ENCODE measurements at places on chromosomes 5 and 9. TPM values are rescaled to one million over a fixed set of nuclear protein-coding genes. Genes with fewer than 3 reads are reported as not detected.
A peak's percentile ranks its signal among the peaks of the same experiment; 100 is the strongest.

DNA sequence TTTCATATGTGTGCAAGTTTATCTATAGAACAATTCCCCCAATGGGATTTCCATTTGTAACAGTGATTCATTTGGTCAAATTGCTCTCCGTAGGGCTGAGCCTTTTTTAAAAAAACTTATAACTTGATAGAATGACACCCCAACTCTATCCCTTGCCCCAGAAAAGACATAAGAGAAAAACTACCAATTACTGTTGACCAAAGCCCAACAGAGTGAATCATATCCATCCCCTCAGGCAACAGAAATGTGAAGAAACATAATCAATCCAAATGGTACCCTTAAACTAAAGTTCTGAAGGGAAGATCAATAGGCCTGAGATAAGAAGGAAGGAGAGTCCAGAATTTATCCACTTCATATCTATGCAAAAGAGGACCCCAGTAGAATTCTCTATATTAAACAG is 17.8 kb downstream of the TICAM2 start:
- DNase-seq, result no peak
- H3K4me3 ChIP-seq, result no peak overlapping the region
- H3K36me3 ChIP-seq, result no peaks in the 10 kb centered on the region

- H3K36me3 ChIP-seq, result no peaks in the 10 kb centered on the region
- H3K4me3 ChIP-seq, result no peak overlapping the region
- no peaks in the 10 kb centered on the region for H3K27me3 ChIP-seq
- no peak overlapping the region for H3K27ac ChIP-seq
- no peaks in the 10 kb centered on the region for H3K4me1 ChIP-seq
Observed at GRCh38 chr5:173642895-173643481, 26.5 kb upstream of the BOD1 start.

DNA sequence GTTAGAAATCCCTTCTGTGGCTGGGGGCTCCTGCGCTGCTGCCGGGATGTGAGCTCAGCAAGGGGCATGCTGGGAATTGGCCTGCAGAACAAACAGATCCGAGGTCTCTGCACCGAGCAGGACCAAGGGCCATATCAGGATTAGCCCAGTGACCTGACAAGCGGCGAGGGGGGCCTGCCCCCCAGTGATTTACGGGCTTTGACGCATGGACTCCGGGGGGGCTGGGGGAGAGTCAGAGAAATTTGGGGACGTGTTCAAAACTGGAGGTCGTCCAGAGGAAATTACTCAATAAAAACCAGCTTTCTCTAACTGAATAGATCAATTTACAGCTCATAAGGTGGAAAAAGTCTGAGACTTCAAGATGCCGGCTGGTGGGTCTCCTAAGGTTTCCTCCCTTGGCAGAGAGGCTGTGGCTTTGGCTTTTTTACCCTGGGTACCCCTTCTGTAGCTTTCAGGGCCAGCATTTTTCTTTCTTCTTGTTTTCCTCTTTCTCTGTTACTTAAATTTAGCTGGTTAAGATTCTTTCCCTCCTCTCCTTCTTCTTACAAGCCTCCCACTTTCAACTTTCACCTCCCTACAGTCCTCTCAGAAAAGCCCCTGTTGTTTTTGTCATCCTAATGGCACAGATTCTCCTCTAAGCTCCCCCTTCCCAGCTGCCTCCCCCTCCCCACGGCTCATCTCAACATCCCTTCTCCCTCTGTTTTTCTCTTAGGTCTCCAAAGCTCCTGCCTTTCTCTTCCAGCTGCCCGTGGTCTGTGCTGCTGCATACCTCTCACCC is 551.0 kb downstream of the CCDC171 start:
- no peak overlapping the region for H3K27ac ChIP-seq
- H3K4me1 ChIP-seq, result peaks cover 8% of the 10 kb centered on the region
- H3K36me3 ChIP-seq, result no peaks in the 10 kb centered on the region
- DNase-seq, result no peak

Gene EQTN
- total RNA-seq, result not detected

DNA sequence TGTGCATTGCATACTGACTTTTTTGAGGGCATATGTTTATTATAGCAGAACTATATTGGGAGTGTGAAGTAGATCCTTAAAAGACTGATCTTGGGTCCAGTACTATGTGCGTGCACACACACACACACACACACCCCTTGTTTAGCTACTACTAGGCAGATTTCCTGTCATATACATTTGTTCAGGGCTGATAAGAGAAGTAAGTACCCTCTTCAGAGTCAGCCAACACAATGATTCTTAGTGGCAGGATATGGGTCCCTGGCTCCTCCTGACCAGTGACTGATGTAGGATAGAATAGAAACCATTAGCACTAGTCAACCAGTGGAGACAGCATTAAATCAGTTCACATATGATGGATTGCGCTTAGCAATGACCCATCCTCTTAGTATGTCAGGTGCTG is 76.2 kb upstream of the MIER3 start:
- H3K4me1 ChIP-seq, result no peaks in the 10 kb centered on the region
- no peaks in the 10 kb centered on the region for H3K27me3 ChIP-seq
- no peaks in the 10 kb centered on the region for H3K36me3 ChIP-seq
- no peak overlapping the region for H3K27ac ChIP-seq

DNA sequence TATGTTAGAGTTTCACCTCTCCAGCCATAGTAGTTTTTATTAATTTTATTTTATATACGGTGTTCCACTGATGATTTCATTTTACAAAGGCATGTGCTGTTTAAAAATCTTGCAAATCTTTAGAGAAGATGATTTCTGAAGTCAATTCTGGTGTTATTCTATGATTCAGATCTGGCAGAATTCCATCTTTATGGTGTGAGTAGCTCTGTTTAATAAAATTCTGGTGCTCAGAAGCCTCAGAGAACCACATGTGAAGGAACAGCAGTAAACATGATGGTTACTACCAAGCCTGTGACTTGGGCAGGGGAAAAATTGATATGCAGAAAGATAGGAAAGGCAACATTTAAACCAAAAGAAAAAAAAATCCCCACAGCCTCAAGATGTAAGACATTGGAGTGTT is 299.7 kb downstream of the NPR3 start:
- H3K4me3 ChIP-seq, result no peak overlapping the region
- no peaks in the 10 kb centered on the region for H3K36me3 ChIP-seq
- no peak overlapping the region for H3K27ac ChIP-seq
- H3K4me1 ChIP-seq, result no peaks in the 10 kb centered on the region
- no peaks in the 10 kb centered on the region for H3K27me3 ChIP-seq

DNA sequence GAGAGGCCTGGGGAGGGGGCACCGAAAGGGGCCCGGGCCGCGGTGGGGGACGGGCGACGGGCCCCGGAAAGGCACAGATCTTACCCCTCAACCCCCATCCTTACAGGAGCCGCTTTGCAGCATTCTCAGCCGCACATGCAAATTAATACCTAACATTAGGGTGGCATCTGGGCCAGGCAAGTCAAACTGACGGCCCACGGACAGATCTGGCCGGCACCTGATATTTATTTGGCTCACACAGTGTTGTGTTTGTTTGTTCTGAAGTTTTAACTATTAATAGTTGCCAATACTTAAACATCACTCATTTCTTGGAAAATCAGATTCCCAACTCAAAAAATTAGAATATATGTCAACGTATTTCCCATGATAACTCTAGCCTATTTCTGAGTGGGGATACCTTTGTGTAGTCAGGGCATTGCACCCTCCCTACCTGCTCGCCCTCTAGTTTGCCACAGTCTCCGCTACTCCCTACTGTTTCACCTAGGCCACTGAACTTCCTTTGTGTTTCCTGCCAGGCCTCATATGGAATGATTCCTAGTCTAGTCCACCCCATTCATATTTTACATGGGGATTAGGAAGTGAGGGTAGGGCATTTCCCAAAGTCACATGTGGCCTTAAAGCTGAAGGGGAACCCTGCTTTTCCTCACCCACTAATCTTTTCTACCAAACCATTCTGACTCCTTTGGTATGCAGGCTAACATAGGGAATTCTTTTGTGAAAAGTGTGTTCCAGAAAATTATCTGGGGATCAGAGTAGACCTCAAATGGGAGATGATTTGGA is 71.9 kb upstream of the LARP1 start:
- peak overlapping the region; percentile 10 for H3K27ac ChIP-seq
- H3K36me3 ChIP-seq, result no peaks in the 10 kb centered on the region
- DNase-seq, result no peak

Gene TMEM38B
- 6.6 TPM for total RNA-seq

Gene NTRK2
- total RNA-seq, result 12.6 TPM

DNA sequence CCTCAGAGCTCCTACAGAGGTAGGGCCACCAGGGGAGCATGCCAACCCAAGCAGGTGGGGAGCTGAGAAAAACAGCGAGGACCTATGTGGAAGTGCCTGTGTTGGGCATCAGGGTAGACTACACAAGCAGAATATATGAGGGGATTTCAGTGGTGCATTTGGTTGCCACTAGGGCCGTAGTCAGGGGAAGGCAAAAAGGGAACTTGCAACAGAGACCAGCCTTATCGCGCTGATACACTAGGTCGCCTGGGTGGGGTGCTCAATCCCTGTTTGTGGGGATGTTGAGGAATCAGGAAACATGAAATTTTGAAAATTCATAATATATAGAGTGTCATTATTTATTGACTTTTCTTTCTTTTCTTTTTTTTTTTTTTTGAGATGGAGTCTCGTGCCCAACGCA is 370.9 kb upstream of the PRR16 start:
- no peak overlapping the region for H3K27ac ChIP-seq
- no peaks in the 10 kb centered on the region for H3K36me3 ChIP-seq
- H3K27me3 ChIP-seq, result no peaks in the 10 kb centered on the region
- no peaks in the 10 kb centered on the region for H3K4me1 ChIP-seq
- DNase-seq, result no peak

Data from thoracic aorta (tissue), 2 donors.